ENCODE measurements at places on chromosomes 4 and X.

- H3K27me3 ChIP-seq: no peaks in the 10 kb centered on the region
- H3K36me3 ChIP-seq: no peaks in the 10 kb centered on the region
- H3K27ac ChIP-seq: no peak overlapping the region
- no peak for DNase-seq
- H3K4me3 ChIP-seq: no peak overlapping the region
Measured at GRCh38 chr4:185227131-185227551, 17.7 kb downstream of the SNX25 start.

GRCh38 chr4:73407227-73407673 is 3.2 kb downstream of the ALB start:
- H3K36me3 ChIP-seq: no peaks in the 10 kb centered on the region
- H3K4me1 ChIP-seq: no peaks in the 10 kb centered on the region
- no peak overlapping the region for H3K27ac ChIP-seq
- no peak for DNase-seq
- no peaks in the 10 kb centered on the region for H3K27me3 ChIP-seq

- H3K4me3 ChIP-seq: no peak overlapping the region
- no peaks in the 10 kb centered on the region for H3K36me3 ChIP-seq
- no peak for DNase-seq
- H3K27ac ChIP-seq: no peak overlapping the region
- H3K4me1 ChIP-seq: no peaks in the 10 kb centered on the region
- H3K27me3 ChIP-seq: peaks cover 16% of the 10 kb centered on the region
Measured at GRCh38 chr4:3807822-3808496, 41.8 kb downstream of the ADRA2C start.

- no peak for DNase-seq
- no peaks in the 10 kb centered on the region for H3K27me3 ChIP-seq
- no peaks in the 10 kb centered on the region for H3K36me3 ChIP-seq
- H3K4me1 ChIP-seq: no peaks in the 10 kb centered on the region
Measured at GRCh38 chr4:40363382-40363920, 28.3 kb downstream of the CHRNA9 start.

GRCh38 chr4:18611026-18611425 is 589.5 kb upstream of the LCORL start:
- DNase-seq: no peak
- H3K4me1 ChIP-seq: no peaks in the 10 kb centered on the region
- H3K4me3 ChIP-seq: no peak overlapping the region
- H3K27me3 ChIP-seq: peaks cover 3% of the 10 kb centered on the region
- H3K27ac ChIP-seq: no peak overlapping the region
- no peaks in the 10 kb centered on the region for H3K36me3 ChIP-seq

GRCh38 chr4:155042014-155042413 is 166.4 kb upstream of the NPY2R start:
- no peaks in the 10 kb centered on the region for H3K27me3 ChIP-seq
- H3K27ac ChIP-seq: no peak overlapping the region
- H3K36me3 ChIP-seq: no peaks in the 10 kb centered on the region
- no peak overlapping the region for H3K4me3 ChIP-seq

GRCh38 chrX:149633511-149633910 is 1.9 kb upstream of the TMEM185A start:
- no peaks in the 10 kb centered on the region for H3K36me3 ChIP-seq
- peaks cover 2% of the 10 kb centered on the region for H3K27me3 ChIP-seq
- no peak overlapping the region for H3K4me3 ChIP-seq
- peaks cover 25% of the 10 kb centered on the region for H3K4me1 ChIP-seq

DNA sequence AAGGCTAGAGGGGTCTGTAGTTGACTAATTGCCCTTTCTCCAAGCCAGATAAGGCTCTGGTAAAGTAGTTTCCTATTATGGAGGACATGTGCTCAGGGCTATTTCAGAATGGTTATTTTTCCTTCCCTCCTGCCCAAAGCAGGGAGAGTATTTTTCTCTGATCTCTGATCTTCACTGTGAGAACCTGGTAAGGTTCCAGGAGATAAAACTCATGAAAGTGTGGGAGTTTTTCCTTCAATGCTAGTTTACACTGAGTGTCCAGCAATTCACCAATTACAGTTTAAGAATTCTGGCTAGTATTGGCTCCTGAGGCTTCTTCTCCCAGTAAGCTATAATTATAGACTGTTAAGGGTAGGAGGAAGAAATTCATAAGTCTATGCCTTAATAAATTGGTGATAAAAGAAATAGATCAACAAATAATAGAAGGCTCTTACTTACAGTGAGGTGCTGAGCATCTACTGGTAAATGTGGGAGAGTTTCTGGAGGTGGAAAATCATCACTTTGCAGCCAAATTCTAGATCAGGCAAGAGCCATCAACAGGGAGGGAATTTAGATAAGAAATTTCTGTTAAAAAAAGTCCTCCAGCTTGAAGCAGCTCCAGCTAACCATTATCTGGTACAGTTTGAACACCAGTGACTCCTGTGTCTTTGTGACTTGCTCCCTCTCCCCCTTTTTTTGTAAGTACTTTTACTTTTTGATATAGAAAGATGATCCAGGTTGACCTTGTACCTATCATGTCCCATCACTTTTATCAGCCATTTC is 30.9 kb downstream of the CASP6 start:
- H3K36me3 ChIP-seq: peaks cover 45% of the 10 kb centered on the region
- H3K27ac ChIP-seq: peak overlapping the region; percentile 79
- H3K4me1 ChIP-seq: peaks cover 58% of the 10 kb centered on the region
- H3K4me3 ChIP-seq: no peak overlapping the region
- H3K27me3 ChIP-seq: no peaks in the 10 kb centered on the region

DNA sequence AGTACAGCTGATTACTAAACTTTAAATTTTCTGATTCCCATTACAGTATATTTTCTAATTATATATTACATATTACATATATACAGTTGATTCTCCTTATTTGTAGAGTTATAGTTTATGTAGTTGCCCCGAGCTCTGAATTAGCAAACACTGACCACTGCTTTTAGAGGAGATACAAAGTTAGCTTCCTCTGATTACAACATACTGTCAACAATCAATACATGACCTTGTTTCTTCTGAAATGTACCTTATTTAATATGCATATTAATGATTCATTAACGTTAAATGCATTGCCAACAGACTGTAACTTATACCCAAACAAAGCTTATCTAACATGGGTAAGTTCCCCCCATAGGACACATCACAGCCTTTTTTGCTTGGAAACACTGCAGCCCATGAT is 81.5 kb downstream of the ATP10D start:
- no peak for DNase-seq
- H3K27me3 ChIP-seq: no peaks in the 10 kb centered on the region
- H3K4me3 ChIP-seq: no peak overlapping the region
- no peak overlapping the region for H3K27ac ChIP-seq
- H3K36me3 ChIP-seq: peaks cover 2% of the 10 kb centered on the region
- H3K4me1 ChIP-seq: peaks cover 3% of the 10 kb centered on the region
